ENCODE measurements at places on chromosomes 12 and 14.

DNA sequence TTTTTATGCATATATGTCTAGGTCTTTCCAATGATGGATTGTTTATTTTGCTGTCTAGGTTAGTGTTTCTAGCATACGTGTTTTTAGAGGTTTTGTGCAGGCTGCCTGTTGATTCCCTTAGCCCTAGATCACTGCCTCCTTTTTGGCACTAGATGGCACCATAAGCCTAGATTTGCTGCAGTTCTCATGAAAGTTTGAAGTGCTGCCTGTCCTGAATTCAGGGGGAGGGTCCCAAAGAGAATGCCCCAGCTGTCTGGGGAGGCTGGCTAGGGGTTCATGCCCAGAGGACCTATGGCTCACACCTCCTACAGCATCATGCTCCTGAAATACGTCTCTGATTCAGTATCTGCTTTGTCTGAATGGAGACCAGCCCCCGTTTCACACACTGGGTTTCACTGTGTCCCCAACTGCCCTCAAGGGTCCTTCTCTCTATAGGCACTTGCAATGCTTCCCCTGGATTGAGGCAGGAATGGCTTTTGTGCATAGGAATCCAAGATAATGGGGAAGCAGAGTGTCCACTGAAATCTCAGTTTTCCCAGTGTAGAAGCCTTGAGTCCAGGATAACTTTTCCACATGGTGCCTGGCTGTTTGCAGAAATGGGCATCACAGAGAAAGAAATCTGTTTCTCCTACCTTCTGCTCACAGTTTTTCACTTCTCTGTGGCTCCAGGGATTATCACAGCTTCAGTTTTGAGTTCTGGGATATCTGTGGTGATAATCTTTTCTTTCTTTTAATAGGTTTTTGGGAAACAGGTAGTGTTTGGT, 14.2 kb upstream of the TXNRD1 start:
- DNase-seq, result peak; percentile 25

DNA sequence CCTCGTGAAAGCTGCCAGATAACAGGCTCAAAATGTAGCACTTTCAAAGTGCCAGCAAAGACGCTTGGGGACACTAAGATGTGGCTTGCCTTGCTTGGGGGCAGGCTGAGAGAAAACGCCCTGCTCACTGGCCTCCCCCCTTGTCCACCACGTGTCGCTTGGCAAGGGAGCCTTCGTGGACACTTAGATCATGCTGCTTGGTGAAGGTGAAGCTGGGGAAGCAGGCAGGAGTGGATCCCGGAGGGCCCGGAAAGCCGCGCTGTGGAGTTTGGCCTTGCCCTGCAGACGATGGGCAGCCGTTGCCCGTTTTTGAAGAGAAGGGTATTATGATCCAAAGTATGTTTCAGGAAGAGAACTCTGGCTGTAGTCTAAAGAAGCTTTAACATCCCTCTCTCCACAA, 53.4 kb upstream of the BDKRB2 start:
- DNase-seq, result no peak

GRCh38 chr14:92385561-92385960, 62.6 kb downstream of the SLC24A4 start:
- no peak for DNase-seq

DNA sequence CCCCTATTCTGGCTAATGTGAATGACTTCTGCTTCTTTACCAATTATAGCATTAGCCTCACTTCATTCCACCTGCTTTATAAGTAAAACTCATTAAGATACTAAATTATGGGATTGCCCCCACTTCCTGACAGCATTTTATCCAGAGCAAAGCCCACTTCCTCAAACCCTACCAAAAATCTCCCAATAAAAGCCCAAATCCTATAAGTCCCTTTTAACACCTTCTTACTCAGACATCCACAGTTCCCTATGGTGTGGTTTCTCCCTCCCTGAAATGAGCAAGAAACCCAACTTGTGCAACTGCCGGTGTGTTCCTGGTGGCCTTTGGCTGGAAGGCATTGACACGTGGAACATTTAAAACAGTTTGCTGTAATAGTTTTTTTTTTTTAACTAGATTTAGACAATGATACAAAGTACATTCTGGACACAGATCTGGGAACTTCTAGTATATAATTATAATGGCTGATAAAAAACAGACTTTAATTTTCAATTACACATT, 53.1 kb downstream of the BRMS1L start:
- DNase-seq, result no peak

- DNase-seq, result no peak
Observed at GRCh38 chr12:6632026-6632983, 3.5 kb downstream of the LPAR5 start.

- no peak for DNase-seq
Observed at GRCh38 chr12:76303365-76303764, 44.9 kb downstream of the BBS10 start.

Measured in amygdala (tissue), 56 donors.